Activated naive CD8-positive, alpha-beta T cell treated with anti-CD3 and anti-CD28 coated beads for 36 hours (primary cell): ENCODE measurements at places on chromosomes 11 and 22. TPM values are rescaled to one million over a fixed set of nuclear protein-coding genes. Genes with fewer than 3 reads are reported as not detected.

DNA sequence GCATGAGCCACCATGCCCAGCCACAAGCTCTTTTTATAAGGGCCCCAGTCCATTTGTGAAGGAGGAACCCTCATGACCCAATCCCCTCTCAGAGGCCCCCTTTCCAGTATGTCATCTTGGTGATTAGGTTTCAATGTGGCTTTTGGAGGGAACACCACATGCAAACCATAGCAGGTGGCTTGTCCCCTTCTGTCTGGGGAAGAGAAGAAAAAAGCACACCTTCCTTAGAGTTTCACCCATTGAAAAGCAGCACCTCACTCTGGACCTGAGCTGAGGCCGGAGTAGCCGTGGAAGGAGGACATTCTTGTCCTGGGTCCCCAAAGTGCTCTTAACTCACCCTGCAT, 25.4 kb downstream of the NEAT1 start:
- no peak for DNase-seq

GRCh38 chr11:2203440-2204259, 32.0 kb upstream of the TH start:
- DNase-seq = no peak

- no peak for DNase-seq
Measured at GRCh38 chr11:27319072-27319471, 43.9 kb downstream of the CCDC34 start.

Gene GPHA2
- not detected for total RNA-seq

Gene RTN4R
- 3.2 TPM for total RNA-seq

- DNase-seq = peak; percentile 81
Measured at GRCh38 chr11:6402561-6402981, 12.3 kb downstream of the SMPD1 start.

Gene CNTN5
- not detected for total RNA-seq

- DNase-seq = no peak
Measured at GRCh38 chr11:112932593-112932992, 28.6 kb upstream of the NCAM1 start.
